ENCODE measurements at places on chromosomes 12 and 14.

DNA sequence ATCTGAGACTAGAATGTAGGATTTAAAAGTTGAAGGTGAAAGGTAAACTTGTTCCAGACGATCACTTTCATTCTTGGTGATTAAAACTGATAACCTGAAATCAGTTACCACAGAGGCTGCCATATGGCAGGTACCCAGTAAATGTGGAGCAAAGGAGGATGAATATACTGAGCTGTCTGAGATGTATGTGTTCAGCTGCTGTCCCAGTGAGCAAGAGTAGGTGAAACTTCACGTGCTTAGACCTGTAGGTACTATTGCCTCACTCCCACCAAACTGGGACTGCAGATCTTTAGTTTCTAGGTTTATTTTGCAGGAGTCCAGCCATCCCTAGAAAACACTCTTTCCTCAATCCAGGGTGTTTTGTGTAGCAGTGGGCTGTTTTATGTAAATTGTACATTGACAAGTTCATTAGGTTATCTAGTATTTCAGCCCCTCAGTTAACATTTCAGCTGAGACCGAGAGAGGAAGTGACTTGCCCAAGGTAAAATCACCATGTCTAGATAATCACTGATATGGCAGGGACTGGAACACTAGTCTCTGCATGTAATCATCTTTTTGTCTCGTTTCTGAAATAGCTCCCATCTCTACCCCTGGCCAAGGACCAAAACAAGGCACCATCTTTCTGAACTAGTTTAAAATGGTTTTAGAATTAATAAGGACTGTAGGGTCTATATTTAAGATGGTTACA is 62.7 kb downstream of the ATG14 start:
- DNase-seq = no peak

DNA sequence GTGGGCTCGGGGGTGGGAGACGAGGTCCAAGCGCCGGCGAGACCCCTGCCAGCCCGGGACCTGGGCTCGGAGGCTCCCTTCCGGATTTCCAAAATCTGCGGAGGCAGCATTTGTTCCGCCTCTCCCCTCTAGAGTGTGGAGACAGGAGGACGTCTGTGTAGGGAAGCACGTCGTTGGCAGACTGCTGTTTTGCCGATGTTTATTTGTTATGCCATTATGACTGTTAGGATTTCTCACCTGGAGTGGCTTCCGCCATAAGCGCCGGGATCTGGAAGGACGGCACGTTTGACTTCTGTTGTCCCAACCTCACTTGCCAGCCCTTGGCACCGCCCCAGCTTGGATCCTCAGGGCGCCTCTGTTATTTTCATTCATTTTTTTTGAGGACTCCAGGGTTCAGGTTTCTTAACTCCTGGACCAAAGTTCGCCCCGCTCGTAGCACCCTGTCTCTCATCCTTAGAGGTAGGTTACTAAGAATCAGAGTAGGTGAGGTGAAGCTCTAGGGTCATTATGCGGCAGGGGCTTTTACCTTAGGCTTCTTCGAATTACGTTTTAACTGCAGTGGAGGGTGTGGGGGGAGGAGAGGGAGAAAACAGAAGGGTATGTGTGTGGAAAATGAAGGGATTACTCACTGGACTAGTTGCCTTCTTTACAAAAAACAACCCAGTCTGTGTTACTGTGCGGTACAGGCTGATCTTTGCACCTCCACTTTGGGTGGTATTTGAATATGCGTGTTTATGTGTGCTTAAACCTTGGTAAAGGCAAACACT is 547 bp upstream of the PYGL start:
- DNase-seq = no peak

GRCh38 chr14:21526672-21527317 is 649 bp upstream of the SALL2 start:
- no peak for DNase-seq

- no peak for DNase-seq
Measured at GRCh38 chr12:49705479-49706134, 1.6 kb downstream of the FMNL3 start.

DNA sequence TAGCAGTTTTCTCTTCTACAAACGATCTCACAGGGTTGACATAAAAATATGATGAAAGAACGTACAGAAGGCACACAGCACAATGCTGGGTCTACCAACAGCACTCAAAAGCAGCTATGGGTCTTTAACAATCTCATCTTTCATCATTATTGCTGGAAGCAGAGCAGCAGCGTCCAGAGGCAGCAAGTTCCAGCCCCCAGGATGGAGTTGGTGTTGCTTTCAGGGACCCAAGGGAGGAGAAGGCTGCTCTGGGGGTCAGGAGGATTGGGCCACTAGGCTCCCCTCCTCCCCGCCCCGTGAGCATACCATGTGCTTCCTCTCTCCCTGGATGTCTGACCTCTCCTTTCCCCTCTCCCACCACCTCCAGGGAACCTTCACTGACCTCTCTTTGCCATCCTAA is 13.3 kb downstream of the KCTD10 start:
- no peak for DNase-seq

GRCh38 chr14:78310272-78310671 is 140.1 kb downstream of the NRXN3 start:
- no peak for DNase-seq

DNA sequence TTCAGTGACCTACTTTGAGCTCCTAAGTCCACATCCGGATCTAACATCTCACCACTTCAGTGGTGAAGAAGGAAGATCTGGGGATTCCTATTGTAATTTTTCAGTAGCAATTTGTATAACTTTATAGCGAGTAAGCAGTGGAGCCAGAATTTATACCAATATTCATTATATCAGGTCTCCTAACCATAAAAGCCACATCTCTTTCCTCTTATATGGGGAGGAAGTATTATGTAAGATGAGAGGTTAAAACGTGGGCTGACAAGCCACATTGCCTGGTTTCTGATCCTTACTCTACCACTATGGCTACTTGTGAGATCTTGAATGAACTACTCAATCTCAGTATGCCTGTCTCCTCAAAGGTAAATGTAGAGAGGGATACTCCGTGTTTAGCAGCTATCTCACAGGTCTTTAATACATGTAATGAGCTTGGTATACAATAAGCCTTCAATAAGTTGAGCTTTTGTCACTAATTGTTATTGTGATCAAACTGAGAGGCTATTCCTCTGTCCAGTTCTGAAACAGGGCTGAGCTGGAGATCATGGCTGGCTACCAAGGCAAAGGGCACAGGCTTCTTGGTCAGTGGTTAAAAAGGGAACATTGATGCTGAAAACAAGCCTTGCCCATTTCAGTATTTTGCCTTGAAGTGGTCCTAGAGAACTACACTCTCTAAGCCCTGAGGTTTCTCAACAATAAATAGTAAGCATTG is 3.3 kb upstream of the TMEM117 start:
- DNase-seq = no peak

DNA sequence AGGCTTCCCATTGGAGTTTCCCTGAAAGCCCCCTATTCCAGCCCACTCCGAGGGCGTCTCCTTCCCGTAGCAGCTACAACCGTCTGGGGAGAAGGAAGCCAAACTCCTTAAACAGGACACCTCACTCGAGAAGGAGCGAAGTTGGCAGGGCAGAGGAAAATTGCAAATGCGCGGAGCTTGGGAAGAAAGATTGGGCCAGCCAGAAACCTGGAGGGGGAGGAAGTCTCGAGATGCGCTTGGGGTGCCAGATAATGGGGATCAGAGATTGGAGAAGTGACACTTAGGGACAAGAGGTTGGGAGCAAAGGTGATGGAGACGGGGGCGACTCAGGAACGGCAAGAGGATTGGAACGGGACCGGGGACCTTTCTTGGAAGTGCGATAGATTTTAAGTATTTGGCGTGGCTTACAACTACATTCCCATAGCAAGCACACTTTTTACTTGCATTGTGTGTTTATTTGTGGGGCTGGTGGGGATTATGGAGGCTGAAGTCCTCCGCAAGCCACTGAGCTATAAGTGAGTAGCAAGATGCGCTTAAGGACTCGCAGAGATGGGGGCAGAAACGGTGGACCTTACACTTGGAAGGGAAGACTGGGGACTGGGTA is 926 bp downstream of the HRK start:
- DNase-seq = no peak

GRCh38 chr12:42482748-42483520 is 106.6 kb downstream of the PRICKLE1 start:
- no peak for DNase-seq

GRCh38 chr12:57837864-57838562 is 8.5 kb downstream of the CTDSP2 start:
- DNase-seq = no peak

DNA sequence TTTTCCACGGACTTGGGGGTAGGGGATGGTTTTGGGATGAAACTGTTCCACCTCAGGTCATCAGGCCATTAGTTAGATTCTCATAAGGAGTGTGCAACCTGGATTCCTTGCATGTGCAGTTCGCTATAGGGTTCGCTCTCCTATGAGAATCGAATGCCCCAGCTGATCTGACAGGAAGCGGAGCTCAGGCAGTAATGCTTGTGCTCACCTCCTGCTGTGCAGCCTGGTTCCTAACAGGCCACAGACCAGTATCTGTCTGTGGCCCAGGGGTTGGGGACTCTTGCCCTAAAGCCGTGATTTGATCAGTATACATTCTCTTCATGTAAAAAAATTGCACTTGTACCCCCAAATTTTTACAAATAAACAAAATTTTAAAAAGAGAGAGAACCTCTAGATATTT is 219.4 kb upstream of the CPNE8 start:
- no peak for DNase-seq

DNA sequence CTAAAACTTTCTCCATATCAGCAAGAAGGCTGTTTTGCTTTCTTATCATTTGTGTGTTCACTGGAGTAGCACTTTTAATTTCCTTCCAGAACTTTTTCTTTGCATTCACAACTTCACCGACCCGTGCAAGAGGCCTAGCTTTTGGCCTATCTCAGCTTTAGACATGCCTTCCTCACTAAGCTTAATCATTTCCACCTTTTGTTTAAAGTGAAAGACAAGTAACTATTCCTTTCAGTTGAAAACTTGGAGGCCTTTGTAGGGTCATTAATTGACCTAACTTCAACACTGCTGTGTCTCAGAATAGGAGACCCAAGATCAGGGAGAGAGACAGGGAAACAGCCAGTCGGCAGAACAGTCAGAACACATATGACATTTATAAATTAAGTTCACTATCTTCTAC is 39.3 kb downstream of the BBS10 start:
- DNase-seq = no peak

DNA sequence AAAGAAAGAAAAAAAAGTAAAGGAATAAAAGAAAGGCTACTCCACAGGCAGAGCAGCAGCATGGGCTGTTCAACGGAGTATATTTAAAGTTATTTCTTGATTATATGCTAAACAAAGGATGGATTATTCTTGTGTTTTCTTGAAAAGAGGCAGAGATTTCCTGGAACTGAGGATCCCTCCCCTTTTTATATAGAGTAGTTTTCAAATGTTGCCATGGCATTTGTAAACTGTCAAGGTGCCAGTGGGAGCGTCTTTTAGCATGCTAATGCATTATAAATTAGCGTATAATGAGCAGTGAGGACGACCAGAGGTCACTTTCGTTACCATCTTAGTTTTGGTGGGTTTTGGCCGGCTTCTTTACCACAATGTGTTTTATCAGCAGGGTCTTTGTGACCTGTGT is 383.0 kb downstream of the PCNX1 start:
- no peak for DNase-seq

DNA sequence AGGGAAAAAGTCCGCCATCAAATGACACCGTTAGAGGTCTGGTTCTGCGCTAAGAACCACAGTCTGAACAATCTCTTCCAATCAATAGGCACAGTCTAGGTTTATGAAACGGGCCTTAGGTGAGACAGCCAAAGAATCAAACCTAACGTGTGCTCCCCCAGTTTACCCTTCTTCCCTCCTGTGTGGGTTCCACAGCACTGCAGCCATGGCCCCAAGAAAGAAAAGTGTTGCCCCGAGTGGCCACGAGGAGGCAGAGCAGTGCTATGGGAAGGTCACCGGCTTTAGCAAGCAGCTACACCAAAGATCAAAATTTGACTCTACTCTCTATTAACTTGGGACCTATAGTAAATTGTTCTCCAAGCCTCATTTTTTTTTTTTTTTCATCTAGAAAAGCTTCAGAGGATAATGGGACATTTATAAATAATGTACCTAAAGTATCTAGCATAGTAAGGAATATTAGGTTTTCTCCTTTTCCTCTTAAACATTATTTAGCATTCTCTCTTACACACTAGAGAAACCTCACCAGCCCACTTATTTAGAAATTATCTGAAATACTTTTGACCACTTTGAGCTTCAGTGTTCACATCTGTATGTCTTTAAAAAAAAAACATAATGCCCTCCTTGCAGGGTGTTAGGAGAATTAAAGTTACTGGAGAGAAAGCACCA is 70.2 kb upstream of the GPHB5 start:
- DNase-seq = no peak

DNA sequence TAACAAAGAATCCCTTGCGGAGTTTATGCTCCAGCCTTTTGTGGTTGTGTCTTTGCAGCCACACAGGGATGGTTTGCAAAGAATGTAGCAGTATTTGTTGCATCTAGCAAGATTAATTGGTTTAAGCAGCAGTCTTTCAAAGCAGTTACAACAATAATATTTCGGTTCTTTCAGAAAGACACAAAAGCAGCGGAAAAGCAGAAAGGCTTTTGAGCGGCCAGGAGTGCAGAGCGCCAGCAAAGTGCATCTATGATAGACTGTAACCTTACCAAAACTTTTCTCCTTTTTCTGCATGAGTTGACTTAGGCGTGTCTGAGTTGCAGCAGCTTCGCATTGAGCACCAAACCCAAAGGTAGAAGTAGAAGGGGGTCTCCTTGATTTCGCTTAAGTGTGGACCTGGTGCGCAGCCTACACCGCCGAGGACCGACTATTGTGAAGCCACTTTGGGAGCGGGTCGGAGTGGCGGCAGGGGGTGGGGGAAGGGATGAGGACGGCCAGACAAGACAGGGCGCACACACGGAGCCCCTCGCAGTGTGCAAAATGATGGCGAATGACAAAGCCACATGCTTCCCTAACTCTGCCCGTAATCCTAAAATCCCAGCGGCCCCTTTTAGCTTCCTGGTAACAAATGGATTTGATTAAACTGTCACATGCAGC is 1.2 kb downstream of the LMO3 start:
- DNase-seq = no peak

- no peak for DNase-seq
Measured at GRCh38 chr14:100524233-100524932, 62.8 kb downstream of the BEGAIN start.

- no peak for DNase-seq
Measured at GRCh38 chr14:76282581-76282980, 93.4 kb upstream of the ESRRB start.

DNA sequence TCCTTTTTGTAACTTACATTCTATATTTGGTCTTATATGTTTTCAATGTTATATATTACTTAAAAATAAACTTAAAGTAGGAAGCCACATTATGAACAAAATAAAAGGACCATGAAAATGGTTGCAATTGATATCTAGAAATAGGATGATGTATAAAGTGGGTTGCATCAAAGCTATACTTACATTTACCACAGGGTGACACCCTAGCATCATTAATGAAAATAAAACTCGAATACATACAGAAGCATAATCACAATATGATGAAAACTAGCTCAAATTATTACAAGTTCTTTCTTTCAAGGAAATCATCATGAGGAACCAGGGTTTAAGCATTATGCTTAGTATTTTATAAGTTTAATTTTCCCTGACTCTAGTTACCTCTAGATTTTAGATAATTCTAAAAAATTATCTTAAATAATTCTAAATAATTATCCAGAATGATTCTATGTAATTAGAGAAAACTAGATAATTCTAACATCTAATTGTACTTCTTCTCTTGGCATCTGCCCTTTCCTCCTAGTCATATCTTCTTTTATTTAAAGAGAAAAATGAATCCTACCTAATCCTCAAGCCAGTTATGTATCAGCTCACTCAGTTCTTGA is 31.2 kb downstream of the TAS2R7 start:
- DNase-seq = no peak

Data from NCI-H1048 (cell line).